A549 (cell line): ENCODE measurements at places on chromosomes 2 and 18.

GRCh38 chr2:226644399-226644865, 155.2 kb downstream of the IRS1 start:
- DNase-seq = no peak

- no peak for DNase-seq
Measured at GRCh38 chr2:39867268-39867667, 88.2 kb upstream of the THUMPD2 start.

- no peak for DNase-seq
Measured at GRCh38 chr18:69097349-69097748, 299.5 kb downstream of the CCDC102B start.

- no peak for DNase-seq
Measured at GRCh38 chr2:101477556-101477955, 2.6 kb upstream of the RFX8 start.

GRCh38 chr2:129623783-129624182, 355.7 kb upstream of the RAB6C start:
- no peak for DNase-seq

- no peak for DNase-seq
Measured at GRCh38 chr2:150425121-150425955, 62.1 kb downstream of the RND3 start.

DNA sequence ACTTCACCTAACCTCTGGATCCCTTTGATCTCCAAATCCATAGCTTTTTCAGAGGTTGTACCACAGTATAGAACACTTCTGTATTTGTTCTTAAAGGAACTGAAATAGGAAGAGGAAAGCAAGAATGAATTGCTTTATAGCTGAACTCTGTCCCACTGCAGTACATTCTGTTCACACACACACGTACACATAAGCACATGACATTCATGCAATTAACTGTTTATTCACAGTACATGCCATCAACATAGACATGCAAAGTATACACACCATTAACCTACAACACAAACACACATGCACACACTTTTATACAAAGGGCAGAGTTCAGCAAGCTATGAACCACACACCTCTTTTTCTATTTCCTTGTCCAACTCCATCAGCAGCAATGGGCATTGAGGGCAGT, 43.2 kb downstream of the MRPL33 start:
- DNase-seq = no peak

DNA sequence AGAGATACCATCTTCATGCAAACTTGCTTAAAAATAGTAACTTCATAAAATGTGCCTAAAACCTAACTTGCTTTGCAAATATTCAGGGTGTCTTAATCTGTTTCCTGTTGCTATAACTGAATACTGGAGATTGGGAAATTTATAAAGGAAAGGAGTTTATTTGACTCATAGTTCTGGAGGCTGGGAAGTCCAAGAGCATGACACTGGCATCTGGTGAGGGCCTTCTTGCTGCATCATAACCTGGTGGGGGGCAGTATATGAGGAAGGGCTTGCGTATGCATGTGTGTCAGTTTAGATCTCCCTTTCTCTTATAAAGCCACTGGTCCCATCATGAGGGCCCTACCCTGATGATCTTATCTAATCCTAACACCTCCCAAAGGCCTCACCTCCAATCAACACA, 166.5 kb downstream of the LPIN1 start:
- no peak for DNase-seq

DNA sequence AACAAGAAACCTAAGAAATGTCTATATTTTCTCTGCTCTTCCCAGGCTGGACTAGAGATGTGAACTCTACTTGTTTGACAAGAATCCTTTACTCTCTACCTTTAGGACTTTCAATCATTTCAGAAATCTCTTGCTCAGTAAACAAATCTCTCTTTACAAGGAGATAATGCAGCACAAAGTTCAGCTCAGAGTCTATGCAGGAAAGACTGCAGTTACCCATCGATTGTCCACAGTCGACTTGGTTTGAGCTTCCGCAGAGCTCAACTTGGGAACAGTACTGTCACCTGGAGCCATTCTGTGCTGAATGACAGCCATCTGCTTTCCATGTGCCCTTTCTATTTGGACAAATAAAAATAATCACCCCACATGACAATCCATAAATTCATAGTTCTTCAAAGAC, 259.7 kb upstream of the STON1 start:
- DNase-seq = no peak

DNA sequence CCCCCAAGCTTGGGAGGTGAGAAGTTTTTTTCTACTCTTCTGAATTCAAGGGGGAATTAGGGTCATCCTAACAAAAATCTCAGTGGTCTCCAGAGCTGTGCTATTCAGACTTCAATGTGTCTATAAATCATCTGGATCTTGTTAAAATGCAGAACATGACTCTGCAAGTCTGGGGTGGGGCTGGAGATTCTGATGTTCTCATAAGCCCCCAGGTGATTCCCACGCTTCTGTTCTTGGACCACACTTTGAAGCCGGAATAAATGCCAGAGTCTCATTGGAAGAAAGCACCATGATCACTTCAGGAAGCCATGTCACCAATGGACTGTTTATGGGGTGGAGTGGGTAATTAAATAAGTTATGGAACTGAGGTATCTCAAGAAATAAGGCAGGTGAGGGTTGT, 22.2 kb upstream of the SLC16A14 start:
- DNase-seq = no peak

- no peak for DNase-seq
Measured at GRCh38 chr18:13945811-13946210, 30.5 kb upstream of the MC2R start.
